ENCODE measurements at places on chromosomes 12 and 14.

- DNase-seq, result no peak
These were observed 269.2 kb downstream of the ALG10 start for GRCh38 chr12:34291426-34291901.

- no peak for DNase-seq
These were observed 210.4 kb upstream of the PRICKLE1 start for GRCh38 chr12:42799966-42800365.

DNA sequence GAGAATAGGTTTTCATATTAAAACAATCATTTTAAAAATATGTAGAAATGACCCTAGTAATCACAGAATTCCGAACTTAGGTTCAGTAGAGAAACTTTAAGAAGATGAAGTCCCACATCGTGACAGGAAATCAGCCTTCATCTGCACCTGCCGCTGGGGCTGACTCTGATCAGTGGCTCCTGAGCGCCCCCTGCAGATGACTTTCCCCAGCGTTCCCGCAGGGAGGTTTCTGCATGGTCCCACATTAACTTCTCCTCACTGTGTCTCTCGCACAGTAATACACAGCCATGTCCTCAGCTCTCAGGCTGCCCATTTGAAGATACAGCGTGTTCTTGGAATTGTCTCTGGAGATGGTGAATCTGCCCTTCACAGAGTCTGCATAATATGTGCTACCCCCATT, 1131.1 kb downstream of the TMEM121 start:
- DNase-seq, result no peak

DNA sequence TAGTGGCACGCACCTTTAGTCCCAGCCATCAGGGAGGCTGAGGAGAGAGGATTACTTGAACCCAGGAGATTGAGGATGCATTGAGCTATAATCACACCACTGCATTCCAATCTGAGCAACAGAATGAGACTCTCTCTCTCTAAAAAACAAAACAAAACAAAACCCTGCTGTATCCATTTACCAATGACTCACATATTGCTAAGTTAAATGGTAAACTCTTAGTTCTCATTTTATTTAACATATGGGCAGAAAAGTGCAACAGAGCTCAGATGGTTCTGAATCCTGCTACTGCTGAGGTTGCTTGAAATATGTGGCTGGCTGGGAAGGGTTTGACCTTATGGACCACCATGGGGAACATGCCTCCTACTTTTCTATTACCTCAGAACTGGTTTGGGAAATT, 33.7 kb upstream of the CCNT1 start:
- no peak for DNase-seq

GRCh38 chr12:116943419-116944372, 32.9 kb downstream of the FBXW8 start:
- DNase-seq, result no peak

- no peak for DNase-seq
These were observed 900 bp downstream of the C2CD5 start for GRCh38 chr12:22543246-22544037.

DNA sequence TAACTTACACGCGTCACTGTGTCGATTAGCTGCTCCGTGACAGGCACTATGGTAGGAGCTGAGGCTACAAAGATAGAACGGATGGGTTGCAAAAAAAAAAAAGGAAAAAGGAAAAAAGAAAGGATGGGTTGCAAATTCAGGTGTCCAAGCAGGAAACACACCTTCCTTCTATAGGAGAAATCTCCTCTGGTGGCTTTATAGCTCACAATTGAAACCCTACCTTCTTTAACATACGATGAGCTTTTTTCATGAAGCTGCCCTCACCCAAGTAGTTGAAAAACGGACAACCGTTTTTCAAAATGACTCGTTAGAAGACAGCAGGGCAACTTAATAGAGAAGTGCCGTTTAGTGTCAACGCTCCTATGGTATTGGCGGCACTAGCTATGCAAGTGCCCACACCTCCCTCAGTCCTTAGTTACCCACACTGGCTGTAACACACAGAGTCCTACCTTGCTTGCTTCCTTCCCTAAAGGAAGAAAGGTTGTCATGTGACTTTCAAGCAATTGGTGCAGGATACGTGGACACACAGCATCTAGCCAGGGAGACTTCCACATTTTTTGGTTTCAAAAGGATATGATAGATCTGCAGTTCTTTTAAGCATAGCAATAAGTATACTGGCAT, 682 bp upstream of the TRIP11 start:
- DNase-seq, result no peak

GRCh38 chr12:103821773-103822172, 19.3 kb downstream of the NT5DC3 start:
- no peak for DNase-seq

DNA sequence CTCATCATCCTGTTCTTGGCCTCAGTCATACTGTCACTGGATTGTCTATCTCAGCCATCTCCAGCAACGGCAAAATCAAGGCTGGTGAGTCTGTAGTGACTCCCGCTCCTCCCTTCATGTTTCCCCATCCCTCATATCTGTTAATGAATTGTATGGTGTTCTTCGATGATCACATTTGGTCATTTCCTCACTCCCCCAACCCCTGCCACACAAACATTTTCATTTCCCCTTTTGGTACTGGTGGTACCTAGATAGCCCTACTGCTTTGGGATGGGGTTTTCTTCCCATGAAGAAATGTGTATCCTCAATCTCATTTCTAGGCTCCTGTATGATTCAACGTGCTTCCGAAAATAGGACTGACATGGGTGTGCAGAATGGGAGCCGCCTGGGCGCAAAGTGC, 2.7 kb upstream of the KLHL33 start:
- no peak for DNase-seq

DNA sequence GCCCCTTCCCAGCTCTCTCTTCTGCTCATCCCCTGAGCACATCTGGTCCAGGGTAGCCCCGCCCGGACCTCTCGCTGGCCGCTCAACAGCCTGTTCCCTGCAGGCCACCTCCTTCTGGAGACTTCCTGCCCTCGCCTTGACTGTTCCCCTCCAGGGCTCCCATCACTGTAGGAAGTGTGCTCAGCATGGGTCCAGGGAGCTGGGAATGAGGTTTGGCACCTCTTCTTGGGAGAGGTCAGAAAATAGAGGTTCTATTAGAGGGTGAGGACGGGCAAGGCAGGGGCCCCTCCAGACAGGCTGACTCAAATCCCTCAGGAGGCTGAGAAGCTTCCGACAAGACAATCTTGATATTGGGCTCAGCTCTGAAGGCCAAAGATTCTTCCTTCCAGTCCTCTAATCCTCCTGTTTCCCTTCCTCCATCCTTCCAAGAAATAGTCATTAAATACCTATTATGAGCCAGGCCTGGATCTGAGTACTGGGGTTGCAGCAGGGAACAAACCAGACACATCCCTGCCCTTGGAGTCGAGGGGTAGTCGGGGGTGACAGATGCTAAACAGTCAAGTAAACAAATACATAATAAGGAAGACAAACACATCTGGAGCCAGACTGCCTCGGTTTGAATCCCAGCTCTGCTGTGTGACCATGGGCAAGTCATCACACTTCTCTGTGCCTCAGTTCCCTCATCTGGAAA, 30.6 kb downstream of the CMKLR1 start:
- DNase-seq, result no peak

DNA sequence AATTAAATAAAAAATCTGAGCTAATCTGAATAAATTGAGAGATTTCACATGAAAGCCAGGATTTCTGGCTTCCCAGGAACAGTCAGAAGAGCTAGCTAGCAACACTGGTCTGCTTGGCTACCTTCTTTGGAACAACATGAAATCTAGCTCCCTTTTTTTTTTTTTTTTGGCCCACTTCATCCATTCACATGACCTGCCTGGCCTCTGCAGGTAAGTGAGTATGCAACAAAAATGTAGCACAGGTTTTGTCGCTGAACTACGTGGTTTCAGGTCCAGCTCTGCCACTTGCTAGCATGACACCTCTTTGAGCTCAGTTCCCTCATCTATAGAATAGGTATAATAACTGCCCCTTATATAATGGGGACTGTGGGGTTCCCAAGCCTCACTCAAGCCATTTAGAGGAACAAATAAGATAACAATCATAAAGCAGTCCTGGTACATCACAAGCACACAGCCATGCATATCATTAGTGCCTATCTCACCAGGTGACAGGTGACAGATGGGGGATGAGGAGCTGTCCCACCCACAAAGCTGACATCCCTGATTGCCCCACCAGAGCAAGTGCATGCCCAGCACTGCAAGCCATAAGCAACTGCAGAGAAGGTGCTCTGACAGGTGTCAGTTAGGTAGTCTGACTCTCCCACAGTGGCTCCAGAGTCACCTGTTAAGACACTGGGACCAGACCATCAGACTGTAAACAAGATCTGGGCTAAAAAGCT, 25.6 kb downstream of the PXN start:
- no peak for DNase-seq

DNA sequence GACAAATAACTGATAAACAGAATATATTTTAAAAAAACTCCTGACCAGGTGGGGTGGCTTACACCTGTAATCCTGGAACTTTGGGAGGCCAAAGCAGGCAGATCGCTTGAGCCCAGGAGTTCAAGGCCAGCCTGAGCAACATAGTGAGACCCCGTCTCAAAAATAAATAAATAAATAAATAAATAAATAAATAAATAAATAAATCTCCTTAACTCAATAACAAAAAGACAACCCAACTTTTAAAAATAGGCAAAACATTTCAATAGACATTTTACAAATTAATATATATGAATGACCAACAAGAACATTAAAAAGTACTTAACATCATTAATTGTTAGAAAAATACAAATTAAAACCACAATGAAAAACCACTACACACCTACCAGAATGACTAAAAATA, 56.2 kb upstream of the CAPRIN2 start:
- DNase-seq, result no peak

DNA sequence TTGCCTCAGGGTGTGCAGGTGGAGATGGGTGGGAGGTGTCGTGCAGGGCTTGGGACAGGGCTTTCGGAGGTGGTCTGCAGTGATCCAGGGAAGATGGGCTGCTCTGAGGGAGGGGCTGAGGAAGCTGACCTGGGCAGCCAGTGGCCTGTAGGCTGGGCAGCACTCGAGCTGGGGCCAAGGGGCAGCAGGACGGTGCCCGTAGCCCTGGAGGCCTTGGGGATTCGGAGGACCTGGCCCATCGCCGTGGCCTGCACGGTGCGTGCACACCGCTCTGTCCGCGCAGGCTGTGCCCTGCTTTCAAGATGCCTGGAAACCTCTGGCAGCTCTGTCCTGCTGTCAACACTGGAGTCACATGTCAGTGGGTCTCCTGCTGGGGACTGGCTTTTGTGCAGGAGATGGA, 9.1 kb downstream of the PACS2 start:
- no peak for DNase-seq

GRCh38 chr14:68141281-68142088, 321.9 kb downstream of the RAD51B start:
- DNase-seq, result no peak

GRCh38 chr14:39339003-39339402, 93.2 kb downstream of the FBXO33 start:
- DNase-seq, result no peak

Data from AG09319 (cell line).